ENCODE measurements at places on chromosomes 7 and 10.

- DNase-seq, result peak; percentile 49
Measured at GRCh38 chr7:158783595-158783994, 45.7 kb downstream of the ESYT2 start.

DNA sequence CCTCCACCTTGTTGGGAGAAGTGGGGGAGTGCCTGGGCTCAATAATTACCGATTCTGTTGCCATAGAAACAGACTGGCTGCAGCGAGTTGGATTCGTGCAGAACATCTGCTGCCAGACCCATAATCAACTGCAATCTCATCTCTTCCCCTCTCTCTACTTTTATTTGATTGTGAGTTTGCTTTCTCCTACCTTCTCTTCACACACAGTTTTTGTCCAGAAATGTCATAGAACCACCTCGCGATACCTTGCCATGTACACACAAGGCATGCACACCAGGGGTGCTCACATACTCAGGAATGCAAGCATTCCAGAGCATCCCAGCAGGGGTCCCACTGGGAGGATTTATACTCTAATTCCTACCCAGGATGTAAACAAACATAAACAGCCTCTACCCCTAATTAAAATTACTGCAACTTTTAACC lies 262.2 kb upstream of the AOAH start:
- DNase-seq, result no peak

GRCh38 chr10:101263150-101263752 lies 34.0 kb upstream of the LBX1 start:
- DNase-seq, result no peak

- no peak for DNase-seq
Measured at GRCh38 chr10:113337142-113337541, 215.7 kb upstream of the HABP2 start.

- DNase-seq, result no peak
Measured at GRCh38 chr10:113648478-113648877, 15.4 kb downstream of the NRAP start.

- DNase-seq, result no peak
Measured at GRCh38 chr7:100785878-100786277, 41.4 kb downstream of the EPHB4 start.

- no peak for DNase-seq
Measured at GRCh38 chr10:79273604-79274003, 73.7 kb upstream of the PPIF start.

- no peak for DNase-seq
Measured at GRCh38 chr7:41403291-41403690, 299.6 kb downstream of the INHBA start.

GRCh38 chr7:108384716-108385483 lies 71.3 kb downstream of the NRCAM start:
- no peak for DNase-seq

DNA sequence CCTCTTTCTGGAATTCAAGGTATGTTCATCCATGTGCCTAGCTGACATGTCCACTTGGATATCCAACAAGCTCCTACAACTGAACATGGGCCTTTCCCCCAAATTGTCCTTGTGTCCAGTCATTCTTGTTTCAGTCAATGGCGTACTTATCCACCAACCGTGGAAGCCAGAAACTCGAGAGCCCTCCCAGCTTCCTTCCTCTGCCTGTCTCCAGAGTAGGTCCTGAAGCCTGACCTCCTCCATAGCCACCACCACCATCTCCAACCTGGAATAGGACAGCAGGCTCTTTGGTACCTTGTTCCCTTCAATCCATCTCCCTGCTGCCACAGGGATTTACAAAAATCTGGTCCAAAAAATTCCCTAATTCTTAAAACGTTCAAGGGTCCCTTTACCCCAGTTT lies 305.1 kb downstream of the RPS24 start:
- DNase-seq, result no peak

- peak; percentile 18 for DNase-seq
Measured at GRCh38 chr10:68721673-68722335, 765 bp downstream of the CCAR1 start.

GRCh38 chr10:14380746-14381145 lies 50.0 kb upstream of the FRMD4A start:
- no peak for DNase-seq

DNA sequence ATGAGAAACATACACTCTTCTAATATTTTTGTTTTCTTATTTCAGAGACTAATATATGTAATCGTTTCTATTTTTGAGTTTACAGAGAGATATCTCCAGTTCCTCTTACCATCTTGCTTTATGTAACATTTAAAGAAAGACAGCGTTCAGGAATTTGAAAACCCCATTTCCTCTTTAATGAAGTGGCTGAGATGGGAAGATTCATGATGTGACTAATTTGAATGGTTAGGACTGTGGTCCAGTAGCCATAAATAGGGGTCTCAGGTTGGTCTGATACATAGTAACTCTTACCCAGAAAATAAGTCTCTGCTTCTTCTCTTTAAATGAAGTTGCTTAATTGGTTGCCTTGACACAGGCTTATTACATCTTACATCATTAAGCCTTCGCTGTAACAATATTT lies 6.9 kb downstream of the KMT2E start:
- no peak for DNase-seq

DNA sequence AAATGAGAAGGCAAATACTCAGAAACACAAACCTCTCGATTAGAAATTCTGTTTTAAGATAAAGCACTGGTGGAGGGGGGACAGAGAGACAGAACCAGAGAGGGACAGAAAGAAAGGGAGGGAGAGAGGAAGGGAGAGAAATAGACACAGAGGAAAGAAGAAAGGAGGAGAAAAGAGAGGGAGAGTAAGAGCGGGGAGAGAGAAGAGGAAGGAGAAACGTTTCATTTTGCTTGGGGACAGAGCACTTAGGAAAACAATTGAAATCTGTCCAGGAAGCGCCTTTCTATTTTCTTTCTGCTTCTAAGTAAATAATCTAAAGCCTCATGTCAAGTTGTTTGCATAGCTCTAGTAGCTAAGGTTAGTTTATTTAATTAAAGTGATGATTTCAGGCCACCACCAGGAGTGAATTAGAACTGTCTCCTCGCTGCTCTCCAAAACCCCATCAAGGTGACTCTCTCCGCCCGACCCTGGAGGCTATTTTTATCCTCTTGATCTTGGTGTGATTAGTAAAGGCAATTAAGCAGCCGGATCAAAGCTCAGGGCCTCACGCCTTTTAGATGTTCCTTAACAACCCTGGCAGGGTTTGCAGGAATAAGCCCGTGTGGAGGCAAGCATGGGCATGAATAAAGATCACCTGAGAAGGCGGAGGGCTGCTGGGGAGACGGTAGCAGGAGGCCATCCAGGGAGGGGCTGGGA lies 73.4 kb upstream of the INSIG1 start:
- DNase-seq, result no peak

GRCh38 chr10:131266936-131267813 lies 44.3 kb downstream of the TCERG1L start:
- DNase-seq, result no peak

DNA sequence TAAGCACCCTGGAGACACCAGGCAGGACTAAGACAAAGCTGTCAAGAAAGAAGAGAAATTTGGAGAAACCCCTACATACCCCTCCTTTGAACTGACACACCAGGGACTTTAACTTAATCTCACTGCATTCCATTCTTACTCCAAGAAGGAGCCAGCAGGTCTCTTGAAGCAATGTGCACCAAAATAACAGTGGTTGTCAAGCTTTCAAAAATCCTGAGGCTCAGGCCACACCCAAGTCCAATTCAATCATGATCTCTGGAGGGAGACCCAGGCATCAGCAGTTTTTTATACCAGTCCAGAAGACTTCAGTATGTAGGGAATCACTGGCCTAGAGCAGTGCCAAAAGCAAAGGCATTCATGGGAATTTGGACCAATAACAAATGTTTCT lies 6.8 kb downstream of the SLC25A13 start:
- DNase-seq, result no peak

DNA sequence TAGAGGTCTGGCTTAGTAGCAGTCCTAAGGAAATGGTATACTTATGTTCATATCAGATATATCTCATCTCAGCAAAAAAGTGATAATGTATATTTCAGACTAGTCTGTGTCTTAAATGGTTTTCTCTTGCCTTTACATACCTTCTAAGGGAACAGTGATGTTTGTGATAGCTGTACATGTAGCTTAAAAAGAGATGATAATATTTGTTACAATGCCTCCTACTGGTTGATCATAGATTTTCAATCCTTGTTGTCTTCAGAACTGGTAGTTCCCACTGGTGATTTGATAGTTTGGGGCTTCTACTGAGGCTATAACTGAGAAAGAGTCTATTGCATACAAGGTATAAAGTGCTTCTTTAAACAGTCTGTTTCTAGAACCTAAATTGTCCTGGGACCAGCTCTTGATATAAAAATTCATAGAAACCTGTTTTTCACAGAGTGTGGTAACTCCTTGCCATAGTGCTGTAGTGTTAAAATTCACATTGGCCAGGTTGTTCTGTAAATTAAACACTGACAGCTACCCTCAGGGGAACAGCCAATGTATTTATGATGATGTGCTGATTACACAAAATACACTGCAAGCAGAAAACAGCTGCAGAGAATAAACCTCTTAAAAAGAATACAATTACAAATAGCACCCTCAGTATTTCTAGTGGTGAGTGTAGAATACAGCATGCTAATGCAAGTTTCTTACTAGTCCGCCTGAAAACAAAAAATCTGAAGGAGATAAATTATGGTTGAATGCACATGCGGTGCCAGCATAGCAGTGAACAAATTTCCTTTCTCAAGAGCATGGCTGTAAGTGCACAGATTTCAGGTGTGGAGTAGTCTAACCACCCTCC lies 90.3 kb downstream of the BTRC start:
- DNase-seq, result no peak

DNA sequence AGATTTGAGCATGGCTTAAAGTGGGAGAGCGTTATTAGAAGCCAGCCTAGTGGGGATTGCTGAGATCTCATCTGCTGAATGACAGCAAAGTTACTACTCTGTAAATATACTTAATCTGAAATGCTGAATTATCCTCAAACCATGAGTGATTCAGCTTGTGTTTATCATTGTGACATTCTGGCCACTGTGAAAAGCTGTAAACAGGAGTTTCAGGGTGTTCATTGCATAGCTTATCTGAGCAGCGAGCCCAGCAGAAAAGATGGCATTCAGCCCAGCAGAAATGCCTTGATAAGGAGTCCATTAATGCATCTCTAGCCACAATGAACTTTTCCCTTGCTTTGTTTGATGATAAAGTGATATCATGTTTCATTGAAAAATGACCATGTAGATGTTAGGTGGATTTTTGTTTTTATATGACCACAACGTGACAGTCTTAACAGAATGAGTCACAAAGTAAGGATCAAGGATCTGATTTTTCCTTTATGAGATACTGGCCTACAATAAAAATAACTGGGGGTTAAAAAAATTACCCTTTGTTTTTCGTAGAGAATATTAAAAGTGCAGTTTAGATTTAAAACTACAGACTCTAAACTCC lies 7.8 kb downstream of the TES start:
- no peak for DNase-seq

- no peak for DNase-seq
Measured at GRCh38 chr10:71638064-71638821, 81.3 kb downstream of the C10orf105 start.

GRCh38 chr7:42573881-42574672 lies 337.1 kb upstream of the GLI3 start:
- DNase-seq, result no peak

DNA sequence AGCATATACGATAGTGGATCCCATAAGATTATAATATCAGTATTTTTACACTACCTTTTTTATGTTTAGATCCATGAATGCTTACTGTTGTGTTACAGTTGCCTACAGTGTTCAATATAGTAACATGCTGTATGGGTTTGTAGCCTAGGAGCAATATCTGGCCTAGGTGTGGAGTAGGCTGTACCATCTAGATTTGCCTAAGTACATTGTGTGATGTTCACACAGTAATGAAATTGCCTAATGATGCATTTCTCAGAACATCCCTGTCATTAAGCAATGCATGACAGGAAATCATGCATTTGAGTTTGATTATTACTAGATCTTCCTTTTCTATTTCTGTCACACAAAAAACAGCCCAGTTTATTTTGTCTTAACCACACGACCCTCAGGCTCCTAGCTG lies 14.5 kb downstream of the CBX3 start:
- no peak for DNase-seq

DNA sequence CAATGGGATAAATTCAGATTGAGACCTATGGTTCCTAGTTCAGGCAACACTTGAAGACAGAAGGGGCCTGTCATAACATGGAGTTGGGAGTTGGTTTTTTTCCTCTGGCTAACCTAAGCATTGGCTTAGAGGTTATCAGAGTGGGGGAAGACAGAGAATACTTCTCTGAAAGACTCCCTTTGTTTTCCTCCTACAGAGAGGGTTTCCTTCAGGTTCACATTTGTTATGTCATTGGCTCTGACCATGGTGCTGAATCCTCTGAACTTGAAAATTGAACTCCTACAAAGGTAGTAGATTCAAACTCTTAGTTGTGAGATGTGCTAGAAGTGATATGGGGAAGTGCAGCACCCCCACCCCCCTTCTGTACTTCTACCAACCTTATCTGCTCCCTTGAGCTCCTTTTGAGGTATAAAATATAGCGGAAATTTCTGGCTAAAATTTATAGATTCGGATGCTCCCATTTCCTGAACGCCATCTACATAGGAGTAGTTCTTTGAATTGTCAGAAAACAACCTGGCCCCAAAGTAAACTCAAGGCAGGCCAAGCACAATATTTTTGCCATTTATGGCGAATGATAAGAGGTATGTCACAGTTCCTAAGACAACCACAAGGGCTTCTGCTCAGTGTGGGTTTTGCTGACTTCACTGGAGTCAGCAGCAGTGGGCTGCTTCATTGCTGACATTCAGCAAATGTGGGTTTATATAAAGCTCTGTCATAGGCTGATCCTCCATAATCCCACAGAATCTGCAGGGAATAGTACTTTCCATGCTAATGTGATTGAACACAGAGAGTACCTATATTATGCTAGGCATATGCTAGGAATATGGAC lies 131.6 kb upstream of the KLF14 start:
- no peak for DNase-seq

DNA sequence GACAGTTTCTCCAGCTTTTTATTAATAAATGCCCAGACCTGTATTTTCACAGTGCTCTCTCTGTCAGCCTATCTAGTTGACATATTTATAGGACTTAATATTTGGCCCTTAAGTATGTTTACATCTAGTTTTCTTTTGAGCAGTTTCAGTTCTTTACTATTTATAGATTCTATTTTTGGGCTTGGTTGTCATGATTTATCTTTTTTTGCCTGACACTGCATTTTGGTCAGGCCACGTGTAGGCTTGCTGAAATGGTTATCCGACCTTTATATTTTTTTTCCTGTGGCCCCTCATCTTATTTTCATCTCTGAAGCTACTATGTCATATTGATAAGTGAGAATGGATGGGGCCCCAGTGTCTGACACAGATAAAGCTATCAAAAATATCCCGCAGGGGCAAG lies 515.4 kb upstream of the FZD8 start:
- no peak for DNase-seq

DNA sequence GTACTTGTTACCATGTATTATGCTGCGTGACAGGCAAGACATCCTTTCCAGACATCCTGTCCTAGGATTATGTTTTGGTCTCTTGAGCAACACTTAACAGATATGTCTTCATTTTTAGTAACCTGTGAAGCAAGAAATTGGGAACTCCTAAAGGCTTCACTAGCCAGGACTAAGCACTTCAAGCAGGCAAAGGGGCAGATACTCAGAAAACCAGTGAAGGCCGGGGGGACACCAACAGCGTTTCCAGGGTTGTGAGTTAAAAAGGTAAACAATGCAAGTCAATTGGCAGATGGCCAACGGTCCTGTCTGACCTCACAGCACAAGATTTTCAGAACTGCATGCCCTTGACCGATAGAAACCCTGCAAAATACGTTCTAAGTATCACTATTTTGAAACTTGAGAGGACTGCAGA lies 77.6 kb upstream of the SFMBT2 start:
- no peak for DNase-seq
